ENCODE measurements at places on chromosomes 3 and 15.

DNA sequence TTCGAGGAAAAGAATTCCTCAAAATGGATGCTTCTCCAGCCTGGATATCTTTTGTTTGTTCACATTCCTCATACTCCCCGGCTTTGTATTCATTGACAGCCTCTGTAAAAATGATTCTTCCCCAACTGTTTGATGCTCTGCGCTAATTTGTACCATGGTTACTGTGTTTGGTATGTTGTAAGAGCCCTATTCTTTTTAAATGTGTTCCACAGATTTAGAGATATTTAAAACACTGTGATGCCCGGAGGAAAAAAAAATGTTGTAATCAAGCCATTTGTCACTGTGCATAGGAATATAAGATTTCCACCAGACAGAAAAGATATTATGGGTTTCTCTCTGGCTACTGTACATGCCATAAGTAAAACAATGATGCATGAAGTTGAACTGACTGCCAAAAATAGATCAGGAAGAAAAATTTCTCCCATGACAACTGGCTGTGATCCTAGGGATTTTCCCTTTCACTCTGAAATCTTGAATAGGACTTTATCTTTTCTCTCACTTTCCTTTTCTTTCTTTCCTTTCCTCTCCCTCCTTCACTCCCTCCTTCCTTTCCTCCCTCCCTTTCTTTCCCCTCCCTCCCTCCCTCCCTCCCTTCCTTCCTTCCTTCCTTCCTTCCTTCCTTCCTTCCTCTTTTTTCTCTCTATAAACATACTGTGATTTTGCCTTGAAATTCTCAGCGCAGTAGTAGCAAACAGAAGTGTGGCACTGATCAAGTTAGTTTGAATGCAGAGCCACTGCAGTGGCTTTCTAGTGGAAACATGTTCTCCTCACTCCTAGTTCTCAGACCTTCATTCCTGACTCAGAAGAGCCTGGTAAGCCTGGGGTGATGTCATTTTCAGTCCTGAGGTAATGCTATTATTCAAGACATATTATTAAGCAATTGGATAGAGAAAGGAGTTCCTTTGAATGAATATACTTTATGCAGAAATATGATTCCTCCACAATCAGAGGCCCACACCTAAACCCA lies 254.9 kb upstream of the TBL1XR1 start:
- DNase-seq = no peak

DNA sequence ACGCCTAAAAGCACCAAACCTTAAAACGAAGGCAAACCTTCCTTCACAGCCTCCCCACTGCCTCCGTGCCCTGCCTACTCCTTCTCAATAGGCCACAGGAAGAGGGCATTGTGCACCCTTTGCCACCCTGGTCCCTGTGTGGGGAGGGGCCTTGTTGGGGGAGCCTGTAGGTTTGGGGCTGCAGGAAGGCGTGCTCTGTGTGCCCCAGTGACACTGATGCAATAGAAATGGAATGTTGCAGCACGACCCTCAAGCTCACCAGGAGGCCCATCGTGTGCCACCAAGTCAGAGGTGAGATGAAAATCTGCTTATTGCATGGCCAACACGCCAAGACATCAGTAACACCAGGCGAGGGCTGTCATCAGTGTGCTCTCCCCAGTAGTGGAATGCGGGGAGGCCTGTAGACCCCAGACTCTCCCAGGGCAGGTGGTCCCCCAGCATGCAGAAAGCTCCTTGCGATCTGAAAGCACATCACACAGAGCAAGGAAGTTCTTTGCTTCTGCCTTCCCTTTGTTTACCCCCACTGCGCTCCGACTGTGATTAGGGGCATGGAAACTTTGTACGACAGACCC lies 86.2 kb downstream of the ASB7 start:
- no peak for DNase-seq

- no peak for DNase-seq
Observed at GRCh38 chr15:65970937-65971740, 101.8 kb downstream of the RAB11A start.

- DNase-seq = no peak
Observed at GRCh38 chr3:99662838-99663570, 24.6 kb downstream of the COL8A1 start.

GRCh38 chr15:63497642-63498467 lies 6.5 kb upstream of the USP3 start:
- no peak for DNase-seq

GRCh38 chr3:156216852-156217251 lies 96.5 kb downstream of the KCNAB1 start:
- DNase-seq = no peak

DNA sequence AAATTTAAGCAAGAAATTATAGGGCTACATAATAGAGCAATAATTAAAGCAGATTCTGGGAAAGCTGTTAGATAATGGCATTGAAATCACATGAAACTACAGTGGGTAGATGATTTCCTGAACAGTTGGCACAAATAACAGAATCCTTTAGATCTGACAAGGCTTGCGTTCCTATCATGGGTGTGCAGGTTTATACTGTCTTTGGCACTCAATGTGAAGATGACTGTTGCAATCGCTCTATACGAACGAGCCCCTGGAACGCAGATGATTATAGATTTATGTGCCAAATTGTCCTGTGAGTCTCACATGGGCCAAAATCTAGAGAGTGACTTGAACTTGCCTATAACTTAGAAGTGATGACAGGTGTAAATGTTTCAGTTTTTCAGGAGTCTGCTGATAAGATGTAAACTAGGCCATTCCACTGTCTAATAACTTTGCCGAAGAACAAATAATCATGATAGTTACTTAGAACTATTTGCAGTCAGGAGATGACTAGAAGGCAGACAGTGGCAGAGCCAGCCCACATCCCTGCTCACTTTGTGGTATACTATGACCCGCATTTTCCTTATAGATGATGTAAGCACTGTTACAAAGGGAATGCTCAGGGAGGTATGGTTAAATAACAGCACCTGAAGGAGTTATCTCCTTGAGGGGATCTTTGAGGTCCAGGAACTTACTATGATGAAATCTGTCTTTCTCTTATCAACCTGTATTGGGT lies 30.5 kb upstream of the TRPC1 start:
- no peak for DNase-seq

DNA sequence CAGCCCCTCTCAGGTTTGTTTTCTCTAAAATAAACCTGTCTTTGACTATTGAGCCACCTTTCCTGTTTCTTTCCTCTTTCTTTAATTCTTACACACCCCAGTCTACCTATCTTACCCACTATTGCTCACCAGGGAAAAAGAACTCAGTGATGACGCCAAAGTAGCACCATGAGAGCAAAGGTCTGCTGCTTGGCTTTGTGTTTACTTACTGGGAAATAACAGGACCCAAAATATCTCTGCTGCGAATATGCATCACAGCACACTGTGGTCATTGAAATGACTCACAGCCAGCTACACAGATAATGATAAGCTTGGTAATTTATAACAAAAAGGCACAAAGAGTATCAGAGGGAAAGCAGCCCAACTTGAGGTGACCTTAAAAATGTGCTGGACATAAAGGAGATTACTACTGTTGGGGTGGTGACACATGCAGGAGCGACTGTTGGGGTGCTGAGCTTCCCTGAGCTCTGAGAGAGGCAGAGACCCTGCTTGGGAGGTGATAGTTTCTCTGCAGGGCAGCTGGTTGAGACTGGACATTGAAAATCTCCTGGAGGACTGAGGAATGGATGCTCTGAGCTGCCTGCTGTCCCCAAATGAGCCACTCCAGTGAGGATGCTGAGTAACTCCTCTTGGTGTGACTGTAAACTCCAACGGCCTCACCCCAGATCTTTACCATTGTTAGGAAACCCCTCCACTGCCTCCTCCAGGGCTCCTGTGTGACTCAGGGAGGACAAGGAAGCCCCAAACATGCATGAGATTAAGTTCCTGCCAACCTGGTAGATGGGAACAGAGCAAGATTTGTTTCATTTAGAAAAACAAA lies 14.5 kb downstream of the EFCAB12 start:
- DNase-seq = no peak

GRCh38 chr3:170703121-170703588 lies 117.3 kb upstream of the SLC7A14 start:
- no peak for DNase-seq

- DNase-seq = no peak
Observed at GRCh38 chr3:46131884-46132450, 76.1 kb downstream of the CCR1 start.

- DNase-seq = no peak
Observed at GRCh38 chr3:188160751-188161150, 6.8 kb downstream of the LPP start.

GRCh38 chr15:92112711-92113110 lies 259.2 kb downstream of the SLCO3A1 start:
- no peak for DNase-seq

GRCh38 chr15:64267331-64267973 lies 88.5 kb downstream of the CSNK1G1 start:
- no peak for DNase-seq

- DNase-seq = no peak
Observed at GRCh38 chr3:150867434-150867833, 37.8 kb downstream of the MINDY4B start.

DNA sequence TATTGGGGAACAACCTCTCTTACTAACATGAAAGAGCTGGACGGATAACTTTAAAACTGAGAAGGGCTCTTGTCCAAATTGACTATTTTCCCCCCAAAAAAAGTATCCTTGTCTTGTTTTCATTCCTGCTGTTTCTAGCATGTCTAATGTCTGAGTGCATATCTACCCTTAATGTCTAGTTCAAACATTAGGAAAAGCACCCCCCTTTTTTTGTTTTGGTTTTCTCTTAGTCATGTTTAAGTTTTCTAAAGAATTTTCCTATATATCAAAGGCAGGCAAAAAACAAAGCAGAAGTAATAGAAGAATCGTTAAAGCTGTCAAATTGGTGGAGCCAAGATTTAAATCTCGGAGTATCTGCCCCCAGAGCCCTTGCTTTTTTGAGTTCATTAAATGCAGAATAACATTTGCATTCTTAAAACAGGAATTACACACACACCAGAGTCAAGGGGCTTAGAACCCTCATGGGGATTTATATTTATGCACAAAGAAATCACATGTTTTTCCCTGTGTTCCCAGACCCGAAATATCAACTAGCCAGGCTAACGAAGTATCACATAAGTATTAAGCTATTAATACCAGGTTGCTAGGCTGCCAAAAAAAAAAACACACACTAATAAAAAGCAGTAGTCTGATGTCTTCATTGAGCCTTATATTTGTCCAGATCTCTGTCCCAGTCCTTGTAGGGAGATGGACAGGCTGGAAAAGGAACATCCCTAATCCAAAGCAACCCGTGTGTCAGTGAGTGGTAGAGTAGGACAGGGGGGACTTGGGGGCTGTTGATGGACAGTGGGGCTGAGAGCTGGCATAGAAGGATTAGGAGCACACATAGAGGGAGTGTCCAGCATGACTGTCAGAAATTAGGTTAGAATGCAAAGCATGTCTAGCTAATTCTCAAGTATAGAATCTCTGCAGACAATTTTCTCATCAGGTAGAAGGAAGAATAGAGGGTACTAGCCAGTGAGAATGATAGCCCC lies 103.6 kb upstream of the BFSP2 start:
- DNase-seq = no peak

- DNase-seq = no peak
Observed at GRCh38 chr3:184172681-184173373, 1.8 kb upstream of the AP2M1 start.

DNA sequence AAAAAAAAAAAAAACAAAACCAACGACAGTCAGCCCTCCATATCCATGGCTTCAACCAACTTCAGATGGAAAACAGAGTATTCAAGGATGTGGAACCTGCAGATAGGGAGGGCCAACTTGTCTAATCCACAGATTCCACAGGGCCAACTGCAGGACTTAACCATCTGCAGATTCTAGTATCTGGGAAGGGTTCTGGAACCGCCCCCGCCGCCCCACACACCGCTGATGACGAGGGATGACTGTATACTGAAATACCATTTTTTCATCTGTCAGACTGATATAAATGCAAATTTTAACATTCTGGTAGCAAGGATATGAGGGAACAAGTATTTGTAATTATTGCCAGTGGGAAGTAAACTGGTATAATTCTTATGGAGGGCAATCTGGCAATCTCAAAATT lies 29.5 kb downstream of the ADPGK start:
- no peak for DNase-seq

DNA sequence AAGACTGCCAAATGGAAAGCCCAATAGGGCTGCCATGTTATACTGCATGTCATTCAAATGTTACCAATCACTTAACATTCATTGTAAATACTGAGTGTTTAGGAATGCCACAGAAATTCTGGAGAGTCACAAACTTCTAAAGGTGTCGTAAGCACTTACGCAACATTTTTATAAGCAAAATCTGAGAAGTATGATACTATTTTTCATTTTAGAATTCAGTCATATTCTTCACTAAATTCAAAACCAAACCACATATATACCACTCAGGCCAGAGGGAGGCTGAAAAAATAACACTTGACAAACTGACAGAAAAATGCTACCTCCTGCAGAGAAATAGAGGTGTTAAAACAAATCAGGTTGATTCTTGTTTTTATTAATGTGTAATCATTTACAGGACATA lies 89.8 kb downstream of the THBS1 start:
- DNase-seq = no peak

- DNase-seq = no peak
Observed at GRCh38 chr3:31352331-31352730, 180.4 kb upstream of the STT3B start.

- DNase-seq = no peak
Observed at GRCh38 chr15:64640146-64640871, 135.1 kb downstream of the RBPMS2 start.

- DNase-seq = no peak
Observed at GRCh38 chr3:151891721-151892120, 18.3 kb downstream of the SUCNR1 start.

DNA sequence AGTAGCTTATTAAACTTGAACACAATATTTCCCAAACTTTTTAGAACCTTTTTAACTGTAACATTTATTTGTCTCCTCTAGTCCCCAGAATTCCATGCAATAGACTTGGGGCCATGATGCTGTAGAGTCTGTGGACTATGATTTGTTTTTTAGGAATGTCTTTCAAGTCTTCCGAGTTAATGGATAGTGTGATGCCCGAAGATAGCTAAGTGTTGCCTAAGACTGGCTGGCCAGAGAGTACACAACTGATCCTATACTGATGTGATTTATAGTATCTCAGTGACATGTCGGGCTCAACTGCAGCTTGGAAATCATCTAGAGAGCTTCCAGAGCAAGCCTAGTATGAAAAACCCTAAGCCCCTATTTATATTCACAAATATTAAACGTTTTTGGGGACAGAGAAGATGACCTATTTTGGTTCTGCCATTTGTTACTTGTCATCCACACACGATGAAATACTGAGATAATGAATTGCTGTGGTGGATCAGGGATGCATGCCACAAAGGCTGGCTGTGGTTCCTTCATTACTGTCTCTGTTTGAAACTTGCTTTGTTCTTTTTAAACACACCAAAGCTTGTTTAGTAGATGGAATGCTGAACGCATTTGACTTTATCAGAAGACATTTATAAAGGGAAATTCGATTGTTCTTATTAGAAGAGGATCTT lies 507.4 kb downstream of the TAFA4 start:
- no peak for DNase-seq

GRCh38 chr15:41085029-41085428 lies 31.1 kb downstream of the INO80 start:
- no peak for DNase-seq

- no peak for DNase-seq
Observed at GRCh38 chr3:67535006-67535405, 119.4 kb downstream of the SUCLG2 start.

All from GM12864 (cell line).